ENCODE measurements at places on chromosomes 12 and 14.

DNA sequence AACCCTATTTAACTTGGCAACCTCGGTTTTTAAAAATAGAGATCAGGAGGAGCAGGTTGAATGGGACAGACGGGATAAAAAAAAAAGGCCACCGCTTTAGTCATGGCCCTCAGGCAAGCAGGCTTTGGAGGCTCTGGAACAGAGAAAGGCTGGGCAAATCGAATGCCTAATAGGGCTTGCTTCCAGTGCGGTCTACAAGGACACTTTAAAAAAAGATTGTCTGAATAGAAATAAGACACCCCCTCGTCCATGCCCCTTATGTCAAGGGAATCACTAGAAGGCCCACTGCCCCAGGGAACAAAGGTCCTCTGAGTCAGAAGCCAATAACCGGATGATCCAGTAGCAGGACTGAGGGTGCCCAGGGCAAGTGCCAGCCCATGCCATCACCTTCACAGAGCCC is 265.8 kb downstream of the CPNE8 start:
- DNase-seq, result no peak

GRCh38 chr14:95442633-95443021 is 73.8 kb downstream of the SYNE3 start:
- peak; percentile 84 for DNase-seq

GRCh38 chr14:54597795-54598443 is 31.0 kb downstream of the SAMD4A start:
- no peak for DNase-seq

DNA sequence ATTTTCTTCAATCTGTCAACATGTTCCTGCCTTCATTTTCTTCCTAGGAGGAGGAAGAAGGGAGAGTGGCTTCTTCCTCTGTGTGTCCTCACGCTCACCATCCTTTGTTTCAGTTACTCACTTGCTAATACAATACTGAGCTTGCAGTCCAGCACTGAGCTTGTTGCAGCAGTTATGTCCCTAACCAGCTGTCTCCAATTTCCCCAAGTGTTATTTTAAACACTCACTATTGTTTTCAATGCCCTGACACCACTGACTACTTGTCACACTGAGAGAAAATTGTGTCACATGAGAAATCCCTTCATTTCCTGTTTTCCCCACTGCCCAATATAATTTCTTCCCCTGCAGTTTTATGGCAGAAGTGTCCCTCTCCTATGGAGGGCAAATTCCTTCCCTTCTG is 53.4 kb downstream of the HSD17B6 start:
- DNase-seq, result no peak

GRCh38 chr12:128951448-128951847 is 98.2 kb downstream of the GLT1D1 start:
- no peak for DNase-seq

- no peak for DNase-seq
These were observed 22.5 kb downstream of the MRPS35 start for GRCh38 chr12:27733052-27733656.

DNA sequence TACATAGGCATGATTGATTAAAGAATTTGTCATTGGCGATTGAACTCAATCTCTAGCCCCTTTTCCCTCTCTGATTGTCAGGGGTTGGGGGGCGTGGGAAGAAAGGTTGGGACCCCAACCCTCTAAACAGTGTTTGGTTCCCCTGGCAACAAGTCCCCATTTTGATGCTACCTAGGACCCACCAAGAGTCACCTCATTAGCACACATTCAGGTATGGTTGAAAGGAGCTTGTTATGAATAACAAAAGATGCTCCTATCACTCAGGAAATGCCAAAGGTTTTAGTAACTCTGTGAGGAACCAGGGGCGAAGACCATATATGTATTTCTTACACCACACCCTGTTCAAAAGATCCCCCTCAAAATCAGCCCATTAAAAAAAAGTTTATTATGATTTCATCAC is 14.3 kb downstream of the RNF212B start:
- no peak for DNase-seq

- no peak for DNase-seq
These were observed 101.4 kb upstream of the RTL1 start for GRCh38 chr14:101004954-101005353.

DNA sequence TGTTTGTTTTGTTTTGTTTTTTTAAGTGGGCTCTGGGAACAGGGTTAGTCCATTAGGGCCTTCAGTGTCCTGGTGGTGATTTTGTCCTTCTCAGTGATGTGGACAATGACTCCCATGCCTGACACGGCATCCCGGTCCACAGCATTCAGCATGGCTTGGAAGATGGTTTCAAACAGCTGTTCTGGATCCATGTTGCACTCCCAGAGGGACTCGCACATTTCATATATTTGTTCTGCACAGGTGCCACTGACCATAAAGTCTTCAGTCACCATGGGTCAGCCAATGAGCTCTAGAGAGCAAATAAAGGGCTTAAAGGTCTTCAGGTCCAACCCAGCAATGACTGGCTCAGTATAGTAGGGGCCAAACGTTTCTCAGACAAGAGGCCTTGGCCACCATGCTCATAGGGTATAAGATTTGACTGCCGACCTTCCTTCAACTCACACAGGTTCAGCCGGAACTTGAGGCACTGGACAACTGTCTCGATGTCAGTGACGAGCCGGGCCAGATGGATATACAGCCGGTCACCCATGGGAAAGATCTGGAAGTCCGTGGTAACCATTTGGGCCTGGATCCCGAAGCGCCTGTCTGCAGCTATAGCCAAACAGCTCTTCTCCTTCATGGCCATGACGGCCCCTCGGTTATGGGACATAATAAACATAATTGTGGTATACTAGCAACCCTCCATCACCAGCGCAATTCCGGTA is 18.0 kb downstream of the OR10P1 start:
- DNase-seq, result no peak

DNA sequence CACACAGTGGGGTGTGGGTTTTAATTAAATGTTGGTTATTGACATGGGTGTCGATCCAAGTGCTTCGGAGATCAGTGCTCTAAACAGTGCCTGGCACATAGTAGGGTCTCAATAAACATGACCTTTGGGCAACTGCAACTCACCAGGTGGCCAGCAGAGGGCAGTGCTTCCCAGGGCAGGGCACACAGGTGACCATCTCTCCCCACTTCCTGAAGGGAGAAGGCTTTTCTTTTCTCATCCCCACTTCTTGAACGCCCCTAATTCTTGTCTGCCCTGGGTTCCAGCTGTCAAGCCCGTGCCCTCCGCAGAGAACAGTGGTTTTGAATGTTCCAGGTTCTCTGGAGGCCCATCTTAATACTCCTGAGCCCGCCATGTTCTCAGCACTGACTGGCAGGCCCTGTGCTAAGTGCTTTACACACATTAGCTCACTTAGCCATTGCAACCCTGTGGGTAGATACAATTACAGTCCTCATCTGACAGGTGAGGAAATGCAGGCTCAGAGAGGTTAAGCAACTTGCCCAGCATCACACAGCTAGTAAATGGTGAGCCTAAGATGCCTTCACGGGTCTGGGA is 16.3 kb downstream of the RAPGEF3 start:
- peak; percentile 85 for DNase-seq

DNA sequence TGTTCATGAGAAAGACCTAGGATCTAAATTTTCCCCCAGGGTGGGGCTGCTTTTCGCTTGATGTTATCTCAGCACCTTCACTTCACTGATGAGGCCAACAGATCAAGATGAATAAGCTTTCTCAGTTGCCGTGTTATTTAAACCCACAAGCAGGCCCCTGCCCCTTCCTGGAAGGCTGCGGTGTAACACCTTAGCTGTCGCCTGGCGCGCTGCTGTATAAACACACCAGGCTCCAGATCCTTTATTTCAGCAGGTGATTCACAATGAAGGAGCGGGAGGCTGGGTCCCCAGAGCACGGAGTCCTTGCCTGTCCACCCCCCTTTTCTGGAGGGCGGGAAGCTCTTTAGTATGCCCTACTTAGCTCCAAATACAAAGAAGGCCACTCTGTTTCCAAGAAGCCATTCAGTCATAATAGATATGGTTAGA is 515.4 kb downstream of the FUT8 start:
- DNase-seq, result no peak

GRCh38 chr12:6604259-6605029 is 2.7 kb downstream of the CHD4 start:
- DNase-seq, result no peak

DNA sequence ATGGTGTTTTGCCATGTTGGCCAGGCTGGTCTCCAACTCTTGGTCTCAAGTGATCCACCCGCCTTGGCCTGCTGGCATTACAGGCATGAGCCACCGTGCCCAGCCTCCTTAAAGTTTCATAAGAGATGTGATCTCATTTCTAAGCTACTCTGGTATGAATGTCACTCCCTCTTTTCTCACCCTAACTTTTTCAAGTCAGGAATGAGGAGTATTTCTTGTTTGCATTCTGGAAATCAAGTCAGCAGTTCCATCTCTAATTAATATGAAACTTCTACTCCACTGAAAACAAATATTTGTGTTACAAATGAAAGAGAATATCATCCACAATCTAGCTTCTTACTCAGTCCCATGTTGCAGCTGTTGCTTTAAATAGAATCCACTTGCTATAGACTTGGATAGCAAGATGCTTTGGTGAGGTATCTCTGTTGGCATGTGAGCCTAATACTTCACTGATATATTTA is 61.3 kb downstream of the ARF6 start:
- DNase-seq, result no peak

DNA sequence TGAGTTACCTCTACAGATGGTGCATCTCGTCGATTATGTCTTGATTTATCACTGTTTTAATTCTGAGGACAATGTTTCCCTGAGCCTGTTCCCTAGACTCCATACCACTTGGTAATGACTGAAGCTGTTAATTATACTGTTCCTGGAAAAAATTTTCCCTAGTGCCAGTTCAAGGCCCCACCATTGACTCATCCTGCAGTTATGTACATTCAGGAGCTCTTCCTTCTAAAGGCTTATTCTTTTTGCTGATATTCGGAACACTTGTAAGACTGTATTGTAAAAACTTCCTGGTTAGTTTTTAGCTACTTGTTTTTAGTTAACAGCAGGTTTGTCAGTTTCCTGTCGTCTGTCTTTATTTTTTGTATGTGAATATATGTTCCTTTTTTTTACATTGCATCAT is 30.4 kb upstream of the PPP2R5E start:
- DNase-seq, result no peak

- no peak for DNase-seq
These were observed 2.0 kb upstream of the TRIM9 start for GRCh38 chr14:51096870-51097269.

DNA sequence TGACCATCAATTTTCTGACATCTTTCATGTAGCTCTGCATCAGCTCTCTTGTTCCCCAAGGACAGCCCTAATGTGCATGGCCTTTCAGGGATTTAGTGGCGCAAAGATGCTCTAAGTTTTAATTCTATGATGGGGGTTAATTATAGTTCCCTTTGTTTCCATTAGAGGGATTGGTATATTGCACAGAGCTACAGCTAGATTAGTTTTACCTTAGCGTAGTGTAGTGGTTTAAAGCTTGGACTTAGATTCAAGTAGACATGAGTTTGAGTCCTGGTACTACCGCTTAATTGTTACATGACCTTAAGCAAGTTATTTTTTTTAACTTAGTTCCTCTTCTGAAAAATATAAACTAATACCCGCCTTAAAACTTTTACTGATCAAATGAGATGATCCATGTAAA is 247.8 kb upstream of the KRR1 start:
- DNase-seq, result no peak

GRCh38 chr12:40734276-40734675 is 42.0 kb downstream of the CNTN1 start:
- DNase-seq, result no peak

- DNase-seq, result no peak
These were observed 440.0 kb downstream of the SLC16A7 start for GRCh38 chr12:60035835-60036234.

- DNase-seq, result no peak
These were observed 431.6 kb downstream of the RAD51B start for GRCh38 chr14:68250927-68251768.

DNA sequence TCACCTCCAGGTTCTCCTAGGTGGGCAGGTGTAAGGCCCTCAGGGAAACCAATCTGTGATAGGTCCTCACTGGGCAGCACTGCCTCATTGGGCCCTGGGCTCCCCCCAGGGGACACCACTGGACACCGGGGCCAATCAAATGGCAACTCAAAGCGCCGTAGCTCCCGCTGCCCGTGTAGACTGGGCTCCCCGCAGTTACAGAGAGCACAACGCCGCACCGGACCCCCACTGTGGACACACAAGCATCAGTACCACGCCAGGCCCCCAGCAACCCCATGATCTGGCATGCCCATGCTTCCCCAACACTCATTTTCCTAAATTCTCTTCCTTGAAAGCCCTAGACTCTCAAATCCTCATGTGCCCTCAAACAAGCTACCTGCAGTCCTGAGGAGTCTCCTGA is 6.1 kb downstream of the KMT2D start:
- no peak for DNase-seq

DNA sequence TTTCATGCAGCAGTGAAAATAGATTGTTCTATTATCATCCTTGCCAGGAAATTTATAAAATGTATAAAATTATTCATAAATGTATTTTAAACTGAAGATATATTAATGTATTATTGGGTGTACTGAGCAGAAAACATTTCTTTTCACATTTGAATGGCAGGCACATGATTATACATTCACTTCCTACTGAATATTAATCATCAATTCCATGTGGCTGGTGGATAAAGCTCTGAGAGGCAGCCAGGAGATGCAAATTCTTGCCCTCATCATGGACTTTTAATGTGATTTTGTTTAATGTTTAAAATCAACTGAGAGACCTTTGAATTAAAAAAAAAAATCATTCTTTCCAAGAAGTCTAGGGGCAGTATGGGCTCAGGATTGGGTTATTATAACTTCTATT is 40.8 kb downstream of the ANO6 start:
- DNase-seq, result no peak

GRCh38 chr14:36293824-36294223 is 26.6 kb downstream of the MBIP start:
- no peak for DNase-seq

DNA sequence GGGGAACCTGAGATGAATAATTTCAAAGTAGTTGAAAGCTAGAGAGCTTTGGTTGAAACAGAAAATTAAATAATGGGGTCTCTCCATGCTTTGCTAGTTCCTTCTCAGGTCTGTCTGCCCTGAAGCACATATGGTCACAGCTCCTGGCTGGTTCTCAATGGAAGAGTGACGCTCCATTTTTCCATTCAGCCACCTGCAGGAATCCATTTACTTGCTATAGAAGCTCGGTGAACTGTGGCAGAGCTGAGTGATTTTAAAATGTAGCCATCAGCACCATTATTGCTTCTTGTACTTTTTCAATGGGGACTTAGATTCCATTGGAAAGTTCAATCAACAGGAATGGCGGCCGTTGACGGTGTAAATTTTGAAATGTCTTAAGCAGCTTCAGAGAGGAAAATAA is 525.2 kb downstream of the GLT1D1 start:
- DNase-seq, result no peak

GRCh38 chr14:35944847-35945246 is 118.7 kb downstream of the BRMS1L start:
- no peak for DNase-seq

DNA sequence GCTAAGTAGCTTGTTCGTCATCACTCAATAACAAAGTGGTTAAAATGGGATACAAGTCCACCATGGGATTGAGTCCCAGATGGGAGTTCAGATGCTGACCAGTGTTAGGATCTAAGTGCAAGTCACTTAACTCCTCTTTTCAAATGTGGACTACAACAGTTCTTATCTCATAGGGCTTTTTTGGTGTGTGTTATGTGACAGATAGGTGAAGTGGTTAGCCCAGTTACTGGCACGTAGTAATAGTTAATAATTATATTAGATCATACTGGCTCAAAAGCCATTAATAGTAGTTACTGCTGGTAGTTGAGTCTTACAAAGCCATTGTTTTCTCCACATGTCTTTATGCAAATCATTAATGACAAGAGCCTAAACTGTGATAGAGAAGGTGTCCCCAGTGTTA is 73.2 kb downstream of the RCOR1 start:
- no peak for DNase-seq

GRCh38 chr14:69848903-69849391 is 30.3 kb upstream of the SMOC1 start:
- DNase-seq, result no peak

Data from liver (tissue), 10 donors.